ENCODE measurements at places on chromosomes 7 and 10. TPM values are rescaled to one million over a fixed set of nuclear protein-coding genes. Genes with fewer than 3 reads are reported as not detected.

DNA sequence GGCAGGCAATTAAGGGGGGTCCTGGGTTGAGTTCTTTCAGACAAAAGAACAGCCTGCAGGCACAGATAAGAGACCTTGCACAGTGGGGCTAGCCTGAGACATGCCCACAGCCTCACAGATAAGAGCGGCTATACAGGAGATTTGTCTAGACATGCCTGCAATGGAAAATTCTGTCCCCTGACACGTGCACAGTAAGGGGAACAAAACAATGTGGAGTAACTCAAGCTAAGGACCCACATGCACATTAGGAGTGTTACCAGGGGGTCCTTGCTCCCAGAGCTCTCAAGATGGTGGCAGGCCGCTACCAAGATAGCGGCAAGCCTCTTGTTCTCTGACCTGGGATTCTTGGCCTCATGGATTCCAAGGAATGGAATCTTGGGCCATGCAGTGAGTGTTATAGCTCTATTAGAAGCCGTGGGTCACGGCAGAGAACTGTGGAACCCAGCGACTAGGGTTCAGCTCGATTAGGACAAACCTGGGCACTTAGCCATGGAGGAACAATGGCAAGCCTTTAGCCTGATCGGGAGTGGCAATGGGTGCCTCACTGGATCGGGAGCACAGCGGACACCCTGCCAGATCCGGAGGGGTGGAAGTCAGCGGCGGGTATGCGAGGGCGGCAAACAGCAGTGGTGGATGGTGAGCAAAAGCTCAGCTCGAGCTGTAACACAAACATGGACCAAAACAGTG lies 196.9 kb downstream of the CCSER2 start:
- DNase-seq = no peak

DNA sequence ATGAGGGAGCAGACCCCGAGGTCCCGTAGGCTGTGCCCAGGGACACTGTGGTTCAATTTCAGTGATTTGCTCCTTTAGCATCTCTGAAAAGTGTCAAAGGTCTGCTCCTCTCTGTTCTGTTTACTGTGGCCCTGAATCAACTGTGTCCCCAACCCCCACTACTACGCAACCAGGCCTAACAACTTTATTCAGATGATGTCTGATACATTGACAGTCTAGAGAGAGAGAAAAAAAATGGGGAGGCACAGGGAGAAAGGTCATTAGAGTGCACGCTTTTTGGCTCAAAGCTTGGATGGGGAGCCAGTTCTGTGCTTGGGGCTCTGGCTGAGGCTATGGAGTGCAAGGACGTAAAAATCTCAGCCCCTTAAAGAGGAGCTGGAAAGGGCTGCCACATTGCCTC lies 77.9 kb downstream of the FAM107B start:
- DNase-seq = no peak

GRCh38 chr10:31830887-31831286 lies 97.7 kb downstream of the ARHGAP12 start:
- no peak for DNase-seq

GRCh38 chr7:71518880-71519279 lies 386.9 kb downstream of the GALNT17 start:
- DNase-seq = no peak

GRCh38 chr7:135980665-135981180 lies 3.6 kb upstream of the MTPN start:
- peak; percentile 77 for DNase-seq

GRCh38 chr7:79893991-79894390 lies 240.6 kb upstream of the GNAI1 start:
- no peak for DNase-seq

DNA sequence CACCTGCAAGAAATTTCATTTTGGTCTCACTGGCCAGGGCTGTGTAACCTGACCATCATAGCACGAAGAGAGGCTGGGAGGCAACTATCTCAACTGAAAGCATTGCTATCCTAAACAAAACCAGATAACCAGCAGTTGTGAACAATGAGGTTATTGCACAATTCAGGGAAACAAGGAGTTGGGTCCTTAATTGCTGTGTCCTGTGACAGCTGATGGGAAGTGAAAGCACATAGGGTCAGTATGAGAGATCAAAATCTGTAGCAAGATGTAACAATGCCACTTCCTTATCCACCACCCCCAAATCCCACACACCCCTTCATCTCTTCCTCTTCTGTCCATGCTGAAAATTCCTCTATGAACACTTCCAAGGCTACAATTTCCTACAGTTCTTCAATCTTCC lies 80.2 kb downstream of the HTR7 start:
- no peak for DNase-seq

- no peak for DNase-seq
Measured at GRCh38 chr10:115093286-115093775, at the start of gene ATRNL1. TSS of gene ATRNL1 (plus strand) at chr10:115093365. CDS start at chr10:115093751, 386 bp downstream.

- no peak for DNase-seq
Measured at GRCh38 chr7:101829821-101830220, 12.4 kb downstream of the CUX1 start.

- peak; percentile 56 for DNase-seq
Measured at GRCh38 chr7:6558837-6559236, 7.6 kb upstream of the GRID2IP start.

GRCh38 chr7:88458279-88458678 lies 151.6 kb upstream of the STEAP4 start:
- no peak for DNase-seq

DNA sequence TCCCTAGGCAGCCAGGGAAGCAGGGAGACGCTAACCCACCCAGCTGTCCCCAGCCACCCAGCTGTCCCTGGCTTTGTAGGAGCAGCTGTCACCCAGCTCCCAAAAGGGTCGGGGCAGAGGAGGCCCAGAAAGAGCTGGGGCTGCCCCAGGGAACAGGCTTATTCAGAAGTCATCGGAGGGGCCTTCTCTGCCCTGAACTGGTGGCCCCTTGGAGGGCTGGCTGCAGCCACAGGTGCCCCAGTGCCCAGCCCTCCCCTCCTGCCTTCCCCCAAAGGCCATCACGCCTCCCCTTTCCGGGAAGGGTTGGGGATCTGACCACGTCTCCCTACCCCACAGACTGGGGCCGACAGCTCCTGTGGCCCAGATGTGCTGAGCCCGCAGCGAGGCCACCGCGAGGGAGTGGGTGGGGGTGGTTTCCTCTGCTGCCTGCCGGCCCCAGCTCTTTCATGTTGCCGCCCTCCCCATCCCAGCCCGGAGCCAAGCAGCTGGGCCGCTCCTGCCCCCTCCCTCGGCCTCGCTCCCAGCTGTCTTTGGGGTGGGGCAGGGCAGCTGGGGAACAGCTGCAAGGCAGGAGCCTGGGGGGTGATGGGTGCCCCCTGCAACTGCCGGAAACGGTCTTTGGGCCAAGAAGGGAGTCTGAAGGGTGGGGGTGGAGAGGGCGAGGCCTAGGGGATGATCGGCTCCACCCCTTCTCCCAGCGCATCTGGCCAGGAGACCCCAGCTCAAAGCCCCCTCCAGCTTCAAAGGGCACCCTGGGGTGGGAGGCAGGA lies 16.8 kb downstream of the TRIM8 start:
- DNase-seq = peak; percentile 63

GRCh38 chr10:128174581-128175559 lies 48.6 kb upstream of the MKI67 start:
- DNase-seq = no peak

DNA sequence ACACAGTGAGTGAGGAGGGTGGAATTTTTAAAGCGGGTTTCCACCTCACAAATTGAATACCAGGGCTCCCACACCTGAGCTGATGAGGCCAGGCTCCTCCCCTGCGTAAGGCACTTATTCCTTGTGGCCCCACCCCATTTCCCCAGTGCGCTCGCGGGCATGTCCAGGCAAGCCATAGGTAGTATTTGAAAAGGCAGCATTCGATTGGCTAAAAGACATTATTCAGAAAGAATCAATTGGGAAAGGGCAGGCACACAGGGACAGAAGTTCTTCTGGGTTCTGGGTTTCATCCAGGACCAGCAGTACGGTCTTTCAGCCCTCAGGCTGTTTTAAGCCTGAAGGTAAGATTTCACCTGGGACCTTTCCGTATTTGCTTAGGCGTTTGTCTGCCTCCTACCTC lies 222.3 kb downstream of the BBS9 start:
- no peak for DNase-seq

- no peak for DNase-seq
Measured at GRCh38 chr7:68535266-68535665, 1063.0 kb upstream of the AUTS2 start.

- DNase-seq = no peak
Measured at GRCh38 chr7:102843850-102844249, 69.0 kb upstream of the LRRC17 start.

DNA sequence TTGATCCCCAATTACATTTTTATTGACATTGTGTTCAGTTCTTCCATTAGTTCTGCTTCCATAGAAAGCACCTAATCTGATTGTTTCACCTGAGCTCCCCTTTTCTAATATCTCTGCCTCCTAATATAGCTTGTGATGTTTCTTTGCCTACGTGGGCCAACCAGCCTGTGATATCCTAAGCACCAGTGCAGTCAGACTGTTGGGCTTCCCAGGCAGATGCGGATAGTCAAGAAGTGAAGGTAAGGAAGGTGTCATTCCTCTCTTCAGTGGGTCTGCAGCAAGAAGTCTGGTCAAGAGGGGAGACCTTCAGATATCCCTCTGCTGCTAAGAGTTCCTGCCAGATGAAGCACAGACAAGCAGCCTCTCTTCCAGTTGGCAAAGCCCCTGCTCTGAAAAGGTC lies 16.2 kb upstream of the DGKI start:
- DNase-seq = no peak

GRCh38 chr7:51311166-51311565 lies 5.4 kb downstream of the COBL start:
- DNase-seq = no peak

- peak; percentile 77 for DNase-seq
Measured at GRCh38 chr10:110413049-110413783, 84.5 kb upstream of the DUSP5 start.

DNA sequence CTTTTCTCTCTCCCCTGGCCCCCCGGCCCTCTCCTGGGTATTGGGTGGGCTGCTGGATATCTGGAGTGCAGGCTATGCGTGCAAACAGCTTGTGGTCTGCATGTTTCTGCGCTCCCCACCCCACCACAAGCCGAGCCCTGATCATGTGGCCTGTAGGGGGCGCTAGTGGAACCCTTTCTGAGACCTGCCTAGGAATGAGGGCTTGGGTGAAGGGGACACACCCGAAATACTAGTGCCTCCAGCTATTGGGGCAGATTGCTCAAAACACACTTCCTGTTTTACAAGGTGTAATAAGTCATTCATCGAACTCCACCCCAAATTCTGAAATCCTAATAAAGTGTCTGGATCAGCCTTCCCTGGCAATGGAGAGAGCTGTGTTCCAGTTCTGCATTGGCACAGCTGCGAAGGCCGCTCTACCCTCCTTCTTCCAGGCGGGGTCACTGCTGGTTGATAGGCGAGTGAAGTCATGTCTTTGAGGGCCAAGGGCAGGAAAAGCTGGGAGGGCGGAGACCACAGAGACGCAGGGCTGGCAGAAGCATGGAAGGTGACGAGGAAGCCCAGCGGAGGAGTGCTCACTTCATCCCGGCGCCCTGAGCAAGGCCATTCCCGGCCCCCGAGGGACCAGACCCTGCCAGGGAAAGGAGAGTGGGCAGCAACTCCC lies 19.8 kb upstream of the PRRT4 start:
- DNase-seq = peak; percentile 87

LSM5 gene
- 24.0 TPM for total RNA-seq

IFIT3 gene
- total RNA-seq = 1.0 TPM

NPY4R2 gene
- total RNA-seq = not detected

H2BK1 gene
- not detected for total RNA-seq

EPHB6 gene
- total RNA-seq = not detected

C10orf53 gene
- not detected for total RNA-seq

MSMB gene
- not detected for total RNA-seq

PPP1R9A gene
- total RNA-seq = not detected

GPR85 gene
- not detected for total RNA-seq

RBM28 gene
- total RNA-seq = 28.8 TPM

Measured in Karpas-422 (cell line).